ENCODE measurements at places on chromosomes 5 and 9. TPM values are rescaled to one million over a fixed set of nuclear protein-coding genes. Genes with fewer than 3 reads are reported as not detected.

HTR1A gene
- not detected for polyA plus RNA-seq

STKLD1 gene
- polyA plus RNA-seq: 1.5 TPM

WDR41 gene
- polyA plus RNA-seq: 96.9 TPM

PDZD2 gene
- 0.43 TPM for polyA plus RNA-seq

LRRC19 gene
- polyA plus RNA-seq: not detected

SETX gene
- 14.3 TPM for polyA plus RNA-seq

SLC45A2 gene
- polyA plus RNA-seq: not detected

Measured in GM23248 (cell line).